ENCODE measurements at places on chromosomes 12 and 14.

DNA sequence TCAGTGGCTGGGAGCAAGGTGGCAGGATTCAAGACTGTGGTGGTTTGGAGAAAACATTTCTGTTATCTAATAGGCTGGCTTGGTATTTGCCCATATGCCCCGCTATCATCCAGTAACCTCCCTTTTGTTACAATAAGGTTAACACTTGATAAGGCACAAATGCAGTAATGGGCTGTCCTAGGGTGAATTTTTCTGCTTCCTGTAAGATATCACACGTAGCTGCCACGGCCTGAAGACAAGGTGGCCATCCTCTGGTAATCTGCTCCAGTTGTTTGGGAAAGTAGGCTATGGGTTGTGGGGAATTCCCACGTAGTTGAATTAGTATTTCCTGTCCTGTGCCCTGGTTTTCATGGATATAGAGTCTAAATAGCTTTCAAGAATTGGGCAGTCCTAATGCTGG, 23.1 kb downstream of the ANG start:
- no peak for DNase-seq

DNA sequence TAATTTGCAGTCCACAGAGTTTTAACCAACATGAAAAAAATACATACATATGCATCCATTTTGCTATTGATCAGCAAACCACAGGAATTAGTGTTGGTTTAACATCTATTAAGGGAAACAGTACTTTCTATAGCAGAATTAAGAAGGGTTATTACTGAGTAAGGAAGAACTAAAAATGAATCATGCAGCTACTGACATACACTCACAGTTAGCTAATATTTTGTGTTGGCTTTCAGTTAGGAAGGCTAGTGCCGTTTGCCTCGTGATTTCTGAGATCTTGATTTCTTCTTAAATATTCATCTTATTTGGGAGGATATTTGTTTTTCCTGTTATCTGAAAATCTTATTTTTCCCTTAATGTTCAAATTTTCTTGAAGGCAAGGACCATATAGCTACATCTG, 423.4 kb downstream of the NOVA1 start:
- DNase-seq: no peak

- no peak for DNase-seq
Measured at GRCh38 chr12:32736445-32736844, 19.3 kb downstream of the YARS2 start.

- no peak for DNase-seq
Measured at GRCh38 chr12:101257357-101257756, 22.5 kb upstream of the UTP20 start.

DNA sequence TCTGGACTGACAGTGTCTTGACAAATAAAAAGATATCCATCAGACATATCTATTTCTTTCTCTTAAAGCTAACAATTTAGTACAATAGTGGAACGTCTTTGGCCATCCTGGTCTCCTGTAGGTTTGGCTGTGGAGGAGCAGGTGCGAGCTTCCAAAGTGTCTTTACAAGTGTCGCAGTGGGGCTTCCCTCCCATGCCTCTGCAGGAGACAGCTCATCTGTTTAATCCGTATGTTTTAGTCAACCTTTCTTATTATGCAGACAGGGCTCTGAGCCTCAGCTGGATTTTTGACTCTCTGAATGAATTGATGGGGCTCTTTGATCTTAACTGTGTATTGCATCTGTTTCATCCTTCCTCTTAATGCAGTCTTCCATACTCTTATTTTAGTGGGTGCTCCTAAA, 57.5 kb downstream of the RMST start:
- peak; percentile 32 for DNase-seq

GRCh38 chr12:52419656-52420055, 13.5 kb upstream of the KRT82 start:
- no peak for DNase-seq

- peak; percentile 81 for DNase-seq
Measured at GRCh38 chr14:103854822-103855733, 7.7 kb upstream of the PPP1R13B start.

- no peak for DNase-seq
Measured at GRCh38 chr12:103327676-103328075, 168.1 kb downstream of the C12orf42 start.

DNA sequence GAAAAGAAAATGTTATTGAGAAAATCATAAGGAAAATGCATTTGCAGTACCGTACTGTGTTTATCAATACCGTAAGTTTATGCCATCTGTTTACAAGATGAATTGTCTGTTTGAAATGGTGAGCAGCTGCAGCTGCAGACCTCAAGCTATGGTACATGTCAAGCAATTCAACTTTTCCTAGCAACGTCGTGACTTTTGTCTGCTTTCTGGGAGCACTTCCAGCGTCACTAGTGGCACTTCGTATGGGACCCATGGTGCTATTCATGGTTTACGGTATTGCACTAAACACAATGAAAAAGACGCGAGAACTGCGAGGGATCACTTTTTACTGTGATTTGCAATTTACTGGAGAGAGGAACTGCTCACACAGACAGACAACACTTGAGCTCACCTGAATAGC, 160.8 kb downstream of the UNC79 start:
- no peak for DNase-seq

- no peak for DNase-seq
Measured at GRCh38 chr14:72350215-72350614, 418.0 kb downstream of the RGS6 start.

- DNase-seq: no peak
Measured at GRCh38 chr12:1907652-1908611, 10.5 kb downstream of the CACNA2D4 start.
